ENCODE measurements at places on chromosomes 3 and 15.

- DNase-seq, result no peak
Measured at GRCh38 chr3:125003859-125004595, 51.8 kb downstream of the HEG1 start.

GRCh38 chr3:58955308-58955707 lies 94.5 kb downstream of the CFAP20DC start:
- DNase-seq, result no peak

- no peak for DNase-seq
Measured at GRCh38 chr3:134362670-134363380, 11.4 kb downstream of the AMOTL2 start.

DNA sequence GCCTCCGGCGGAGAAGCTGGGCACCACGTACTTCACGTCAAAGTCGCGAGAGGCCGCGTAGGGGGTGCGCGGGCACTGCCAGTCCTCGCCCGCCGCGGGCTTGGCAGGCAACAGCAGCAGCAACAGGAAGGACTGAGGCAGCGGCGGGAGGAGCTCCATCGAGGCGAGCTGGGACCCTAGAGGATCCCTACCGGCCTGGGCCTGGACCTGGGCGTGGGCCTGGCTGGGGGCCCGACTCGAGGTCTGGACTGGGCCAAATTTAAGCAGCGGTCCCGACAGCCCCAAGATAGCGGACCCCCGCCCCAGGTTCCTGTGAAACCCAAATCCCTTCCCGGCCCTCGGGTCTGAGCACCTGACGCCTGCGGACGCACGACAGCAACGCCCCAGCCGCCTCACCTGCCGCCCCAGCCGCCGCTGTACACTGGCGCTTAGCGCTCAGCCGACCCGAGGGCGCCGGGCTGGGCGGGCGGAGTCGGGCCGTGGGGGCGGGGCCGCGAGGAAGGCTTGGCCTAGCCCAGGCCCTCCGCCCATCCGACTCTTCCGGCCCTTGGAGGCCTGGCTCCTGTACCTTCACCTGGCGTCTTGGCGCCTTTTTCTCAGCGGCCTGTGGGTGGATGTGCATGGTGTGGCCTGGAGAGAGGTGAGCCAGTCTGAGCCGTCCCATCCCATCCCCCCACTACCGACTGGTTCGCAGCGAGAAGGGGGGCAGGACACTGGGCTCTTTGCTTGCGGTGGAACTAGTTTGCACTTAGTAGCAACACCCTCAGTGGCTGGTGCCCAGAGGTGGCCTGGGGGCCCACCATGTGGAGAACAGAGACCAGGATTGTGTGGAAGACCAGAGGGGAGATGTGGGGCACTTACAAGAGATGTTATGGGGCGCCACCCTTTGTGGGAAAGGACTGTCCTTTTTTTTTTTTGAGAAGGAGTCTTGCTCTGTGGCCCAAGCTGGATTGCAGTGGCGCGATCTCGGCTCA lies at the start of gene MST1R:
Gene MST1R, minus strand, starts transcription at position 423 of the 974 bp plus-strand sequence. Its CDS starts 264 bp downstream, at position 159.
- no peak for DNase-seq

- DNase-seq, result no peak
Measured at GRCh38 chr3:64894006-64894405, 206.2 kb upstream of the ADAMTS9 start.

DNA sequence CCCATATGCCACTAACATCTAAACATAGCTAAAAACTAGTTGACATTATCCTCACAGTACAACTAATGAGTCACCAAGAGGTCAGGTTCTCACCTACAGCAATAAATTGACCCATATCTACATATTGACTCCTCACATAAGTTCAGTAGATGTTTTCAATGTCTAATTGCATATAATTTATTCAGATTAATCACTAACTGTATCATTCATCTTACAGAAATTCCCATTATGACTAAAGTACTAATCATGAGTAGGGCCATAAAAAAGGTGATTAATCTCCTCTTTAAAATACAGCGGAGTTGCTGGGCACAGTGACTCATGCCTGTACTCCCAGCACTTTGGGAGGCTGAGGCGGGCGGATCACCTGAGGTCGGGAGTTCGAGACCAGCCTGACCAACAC lies 82.4 kb upstream of the ST3GAL6 start:
- DNase-seq, result no peak

- DNase-seq, result no peak
Measured at GRCh38 chr15:91887921-91888373, 34.4 kb downstream of the SLCO3A1 start.

- DNase-seq, result no peak
Measured at GRCh38 chr15:68561901-68562300, 16.9 kb upstream of the CORO2B start.

- DNase-seq, result peak; percentile 46
Measured at GRCh38 chr3:36729204-36730056, 34.9 kb downstream of the DCLK3 start.

- DNase-seq, result no peak
Measured at GRCh38 chr3:134640872-134641470, 9.9 kb downstream of the KY start.

DNA sequence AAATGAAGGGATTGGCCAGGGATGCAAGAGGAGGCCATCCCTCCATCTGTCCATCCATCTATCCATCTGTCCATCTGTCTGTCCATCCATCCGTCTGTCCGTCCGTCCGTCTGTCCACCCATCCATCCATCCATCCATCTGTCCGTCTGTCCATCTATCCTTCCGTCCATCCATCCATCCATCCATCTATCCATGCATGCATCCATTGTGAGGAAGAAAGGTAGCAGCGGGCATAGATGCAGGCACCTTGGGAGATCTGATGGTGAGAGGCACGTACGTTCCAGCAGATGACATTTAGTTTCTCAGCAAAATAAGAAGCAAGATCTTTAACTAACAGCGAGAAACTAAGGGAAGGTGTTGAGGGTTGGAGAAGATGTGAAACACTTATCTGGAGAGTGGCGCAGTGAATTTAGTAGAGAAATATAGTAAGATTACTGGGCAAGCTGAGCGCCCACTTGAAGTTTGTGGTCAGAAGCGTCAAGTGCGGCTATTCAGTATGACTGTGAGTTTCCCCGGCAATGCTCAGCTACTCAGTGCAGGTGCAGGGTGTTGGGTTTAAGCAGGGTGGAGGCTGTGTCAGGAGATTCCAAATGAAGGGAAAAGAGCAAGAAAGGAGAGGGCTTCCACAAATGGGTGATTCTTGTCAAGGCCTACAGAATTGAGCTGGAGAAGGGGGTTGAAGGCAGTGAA lies 22.4 kb upstream of the SRP14 start:
- no peak for DNase-seq

- no peak for DNase-seq
Measured at GRCh38 chr3:58116985-58117384, 93.8 kb downstream of the DNASE1L3 start.

- peak; percentile 91 for DNase-seq
Measured at GRCh38 chr3:32421991-32422859, 30.6 kb downstream of the CMTM7 start.

DNA sequence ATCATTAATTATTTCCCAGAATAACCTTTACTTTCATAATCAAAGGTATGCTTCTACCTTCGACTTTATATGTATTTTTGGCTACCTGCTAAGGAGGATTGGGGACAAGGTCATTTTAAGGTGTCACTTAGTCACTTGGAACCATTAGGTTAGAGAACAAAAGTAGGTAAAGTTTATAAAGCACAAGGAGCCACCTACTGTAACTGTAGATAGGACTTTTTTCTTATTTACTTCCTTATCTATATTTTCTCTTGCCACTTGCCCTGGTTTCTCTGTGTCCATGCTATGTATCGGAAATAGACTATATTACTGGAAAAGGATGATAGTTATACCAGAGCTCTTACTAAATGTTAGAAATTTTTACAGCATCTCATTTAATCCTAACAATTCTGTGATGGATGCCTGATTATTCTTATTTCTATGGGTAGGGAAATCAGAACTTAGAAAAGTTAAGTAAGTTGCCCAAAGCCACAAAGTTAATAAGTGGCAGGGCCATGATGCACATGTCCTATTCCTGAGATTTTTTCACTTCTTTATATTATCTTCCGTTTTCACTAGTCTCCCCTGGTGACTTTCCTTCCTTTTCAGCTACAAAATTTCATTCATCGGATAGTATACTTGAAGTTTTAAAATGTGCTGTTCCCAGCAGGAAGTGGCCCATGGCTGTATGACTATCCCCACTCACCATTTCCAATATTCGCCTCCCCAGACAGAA lies 132.5 kb downstream of the CMSS1 start:
- DNase-seq, result no peak

GRCh38 chr3:115968871-115969270 lies 345.6 kb downstream of the GAP43 start:
- DNase-seq, result no peak

- DNase-seq, result no peak
Measured at GRCh38 chr15:48096355-48096786, 24.4 kb upstream of the SLC24A5 start.

DNA sequence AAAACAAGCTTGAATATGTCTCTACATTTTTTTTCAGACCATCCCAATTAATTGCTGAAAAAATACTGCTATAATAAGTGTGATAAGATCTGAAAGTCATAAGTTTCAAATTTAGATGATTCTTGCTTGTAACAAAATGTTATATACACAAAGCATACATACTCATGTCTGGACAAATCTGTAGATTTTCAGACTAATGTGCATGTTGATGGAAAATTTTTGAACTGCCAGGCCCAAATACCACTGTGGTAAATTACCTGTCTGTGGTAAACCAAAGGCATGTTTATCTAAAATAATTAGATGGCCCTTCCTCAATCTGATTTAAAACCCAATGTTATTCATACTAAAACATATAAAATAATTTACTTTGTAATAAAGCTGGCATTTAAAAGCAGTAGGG lies 31.7 kb upstream of the CLDN16 start:
- no peak for DNase-seq

DNA sequence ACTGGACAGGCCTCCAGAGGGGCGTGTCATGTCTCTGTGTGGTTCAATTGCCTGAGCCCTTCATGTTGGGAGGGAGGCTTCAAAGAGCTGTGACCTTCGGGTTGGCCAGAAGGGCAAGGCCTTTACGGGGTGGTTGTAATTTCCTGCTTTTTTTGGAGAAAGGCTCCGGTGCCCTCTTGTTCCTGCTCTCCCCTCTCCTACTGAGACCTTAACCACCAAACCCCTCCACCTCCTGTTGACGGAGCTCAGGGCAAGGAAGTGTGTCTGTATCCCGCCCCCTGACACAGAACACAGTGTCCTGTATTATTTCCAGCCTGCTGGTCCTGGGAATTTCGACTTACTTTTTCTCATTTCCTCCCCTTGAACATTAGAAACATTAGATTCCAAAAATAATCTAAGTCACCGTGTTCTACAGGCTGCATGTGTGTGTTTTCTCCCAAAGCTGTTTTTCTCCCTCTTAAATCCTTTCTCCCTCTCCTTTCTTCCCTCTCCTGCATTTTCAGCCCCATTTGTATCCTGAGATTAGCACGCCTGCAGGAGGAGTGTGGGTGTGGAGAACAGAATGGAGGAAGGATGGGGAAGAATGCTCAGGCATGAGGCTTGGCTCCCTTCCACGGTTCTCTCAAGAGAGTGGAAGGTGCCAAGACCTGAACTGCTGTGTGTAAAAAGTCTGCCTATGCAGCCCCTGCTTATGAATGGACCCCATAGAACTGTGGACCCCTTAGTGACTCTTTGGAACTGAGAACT lies 285.4 kb upstream of the ROPN1 start:
- no peak for DNase-seq

- DNase-seq, result no peak
Measured at GRCh38 chr3:44114142-44114541, 127.5 kb upstream of the TOPAZ1 start.

- DNase-seq, result no peak
Measured at GRCh38 chr3:171420667-171421066, 39.5 kb downstream of the TNIK start.

DNA sequence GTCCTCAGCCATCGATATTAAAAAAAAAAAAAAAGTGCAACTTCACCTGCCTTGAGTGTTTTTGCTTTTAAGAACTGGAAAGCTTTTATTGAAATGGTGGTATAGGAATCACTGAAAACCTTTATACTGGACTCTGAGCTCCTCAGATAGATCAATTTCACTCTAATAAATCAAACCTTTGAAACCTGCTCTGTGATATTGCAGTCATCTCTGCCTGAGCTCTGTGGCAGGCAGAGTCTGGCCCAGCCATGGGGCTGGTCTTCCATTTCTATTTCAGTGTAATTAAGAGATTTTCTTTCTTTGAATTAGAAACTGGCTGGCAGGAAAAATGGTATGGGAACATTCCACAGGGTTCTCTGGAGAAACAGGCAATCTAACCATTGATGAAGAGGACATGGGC lies 762.5 kb downstream of the AGBL1 start:
- no peak for DNase-seq

DNA sequence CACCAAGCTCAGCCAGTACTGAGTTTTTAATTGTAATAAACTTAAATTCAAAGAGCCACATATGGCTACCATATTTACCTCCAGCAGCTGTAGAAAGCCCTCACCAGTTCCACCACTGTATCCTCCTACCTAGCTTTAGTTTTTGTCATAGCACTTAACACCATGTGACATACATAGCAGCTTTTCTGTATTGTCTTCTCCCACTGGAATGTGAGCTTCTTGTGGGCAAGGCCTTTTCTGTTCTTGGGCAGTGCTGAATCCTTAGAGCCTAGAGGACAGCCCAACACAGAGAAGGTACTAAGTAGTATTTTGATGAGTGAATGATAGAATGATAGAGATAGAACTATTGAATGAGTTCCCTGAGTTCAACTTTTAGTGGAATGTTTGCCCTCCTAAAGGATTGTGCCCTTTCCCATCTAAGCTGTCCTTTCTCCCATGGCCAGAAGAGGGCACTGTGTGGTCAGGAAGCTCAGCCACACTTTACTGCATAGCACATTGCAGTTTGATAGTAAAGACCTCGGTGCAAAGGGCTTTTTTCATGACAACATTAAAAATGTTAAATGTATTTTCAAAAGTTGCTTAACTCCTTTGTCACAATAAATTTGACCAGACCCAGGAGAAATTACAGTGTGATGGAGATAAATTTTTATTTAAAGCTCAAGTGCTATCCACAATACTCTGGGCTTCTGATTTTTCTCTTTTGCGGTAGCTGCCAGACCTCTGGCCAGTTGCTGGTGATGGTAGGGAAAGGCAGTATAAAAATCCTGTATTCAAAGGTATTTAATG lies 115.8 kb downstream of the GHSR start:
- DNase-seq, result no peak

GRCh38 chr3:35664460-35664919 lies 25.2 kb downstream of the ARPP21 start:
- no peak for DNase-seq

DNA sequence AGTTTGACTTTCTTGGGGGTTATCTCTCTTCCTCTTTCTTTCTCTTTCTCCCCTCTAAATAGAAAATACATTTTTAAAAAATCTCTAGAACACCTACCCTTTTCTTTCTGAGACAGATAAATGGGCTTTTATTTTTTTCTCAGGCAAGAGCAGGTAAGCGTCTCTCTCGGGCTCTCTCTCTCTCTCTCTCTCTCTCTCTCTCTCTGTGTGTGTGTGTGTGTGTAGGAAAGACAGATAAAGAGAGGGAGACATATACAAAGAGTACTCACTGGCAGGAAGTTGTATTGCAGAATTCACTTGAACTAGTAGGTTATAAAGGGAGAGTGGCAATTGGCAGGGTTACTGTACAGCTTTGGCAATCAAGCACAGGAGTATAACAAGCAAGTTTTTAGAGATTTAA lies 118.1 kb upstream of the LSAMP start:
- DNase-seq, result no peak

GRCh38 chr3:128094295-128095151 lies 29.1 kb downstream of the RUVBL1 start:
- peak; percentile 77 for DNase-seq

All from LNCaP clone FGC (cell line).